ENCODE measurements at places on chromosomes 2 and 18. TPM values are rescaled to one million over a fixed set of nuclear protein-coding genes. Genes with fewer than 3 reads are reported as not detected.
A peak's percentile ranks its signal among the peaks of the same experiment; 100 is the strongest.

Gene SLC5A7
- not detected for total RNA-seq

Gene TRAPPC12
- 53.0 TPM for total RNA-seq

Gene GRB14
- 2.9 TPM for total RNA-seq

Gene BOLL
- not detected for total RNA-seq

Gene MYO5B
- total RNA-seq: 3.1 TPM

DNA sequence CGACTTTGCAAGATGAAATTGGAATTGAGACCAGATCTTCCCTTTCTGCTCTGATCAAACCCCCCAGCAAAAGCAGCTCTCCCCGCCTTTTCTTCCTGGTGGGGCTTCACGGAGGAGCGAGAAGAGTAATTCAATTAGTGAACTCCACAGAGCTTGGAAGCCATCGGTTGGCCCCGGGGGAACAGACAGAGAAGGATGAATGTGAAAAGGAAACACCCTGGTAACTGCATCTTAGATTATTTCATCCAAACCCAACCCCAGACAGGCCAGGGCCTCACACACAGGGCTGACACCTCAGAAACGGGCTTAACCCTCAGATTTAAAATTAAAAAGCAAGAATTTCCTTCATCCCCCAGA, 18.3 kb downstream of the SMAD7 start:
- no peak for DNase-seq

DNA sequence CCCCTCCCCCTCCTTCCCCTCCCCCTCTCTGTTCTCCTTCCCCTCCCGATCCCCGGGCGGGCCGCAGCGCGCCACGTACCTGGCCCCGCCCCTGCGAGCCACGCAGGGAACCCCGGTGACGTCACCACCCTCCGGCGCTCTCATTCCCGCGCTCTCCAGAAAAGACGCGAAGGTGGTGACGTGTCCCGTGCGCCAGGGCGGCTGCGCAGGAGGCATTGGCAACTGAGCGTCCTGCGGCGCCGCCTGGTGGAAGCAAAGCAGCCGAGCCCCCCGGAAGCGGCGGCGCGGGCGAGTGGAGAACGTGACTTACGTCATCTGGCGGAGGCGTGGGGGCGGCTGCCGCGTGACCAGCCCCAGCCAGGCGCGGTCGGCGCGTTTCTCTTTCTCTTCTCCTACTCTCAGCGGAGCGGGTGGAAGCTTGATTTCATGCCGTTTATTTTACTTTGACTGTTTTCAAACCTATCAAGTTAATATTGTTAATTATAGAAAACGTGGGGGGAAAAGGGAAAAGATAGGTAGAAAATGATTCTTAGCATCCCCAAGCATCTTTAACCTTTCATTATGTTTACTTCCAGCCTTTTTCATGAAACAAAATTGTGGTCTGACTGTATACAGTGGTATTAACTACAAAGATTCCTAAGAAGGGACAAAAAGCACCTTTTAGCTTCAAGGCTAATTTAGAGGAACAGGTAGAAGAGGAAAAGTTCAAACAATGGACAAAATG, 48.1 kb downstream of the C2orf42 start:
- DNase-seq: peak; percentile 100

DNA sequence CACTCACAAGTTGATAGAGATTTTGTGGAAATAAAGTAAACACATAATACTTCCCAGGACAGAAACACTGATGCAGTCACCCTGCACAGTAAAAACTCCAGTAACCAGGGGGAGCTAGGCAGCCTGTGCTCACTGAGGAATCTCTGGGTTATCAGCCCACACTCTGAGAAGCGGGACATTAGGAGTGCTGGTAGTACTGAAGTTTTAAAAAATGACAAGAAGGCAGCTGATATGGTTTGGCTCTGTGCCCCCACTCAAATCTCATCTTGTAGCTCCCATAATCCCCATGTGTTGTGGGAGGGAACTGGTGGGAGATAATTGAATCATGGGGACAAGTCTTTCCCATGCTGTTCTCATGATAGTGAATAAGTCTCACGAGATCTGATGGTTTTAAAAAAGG, 31.4 kb downstream of the KCTD1 start:
- DNase-seq: no peak

GRCh38 chr2:24793761-24794435, 673 bp downstream of the CENPO start:
- peak; percentile 39 for DNase-seq

- DNase-seq: no peak
These were observed 46.2 kb downstream of the PPP4R1 start for GRCh38 chr18:9568186-9568585.

GRCh38 chr18:35415511-35416073, 38.5 kb upstream of the ZNF396 start:
- DNase-seq: no peak

DNA sequence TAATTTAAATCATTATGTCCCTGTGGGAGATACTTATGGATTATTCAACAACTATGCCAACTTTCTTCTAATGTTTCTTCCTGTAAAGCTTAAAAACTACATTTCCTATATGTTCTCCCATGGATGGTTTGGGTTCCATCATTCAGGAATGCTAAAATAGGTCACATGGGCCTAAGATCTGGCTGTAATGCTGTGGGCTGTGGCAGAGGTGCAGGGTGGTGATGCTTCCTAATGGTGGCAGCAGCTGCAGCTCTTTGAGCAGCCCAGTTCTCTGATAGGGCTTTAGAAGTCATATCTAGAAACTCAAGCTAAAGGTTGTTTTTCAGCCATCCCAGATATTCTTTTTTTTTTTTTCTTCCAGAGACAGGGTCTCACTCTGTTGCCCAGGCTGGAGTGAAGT, 266.1 kb downstream of the ZNF385B start:
- no peak for DNase-seq

GRCh38 chr2:18584608-18584954, 4.8 kb downstream of the NT5C1B start:
- no peak for DNase-seq

- DNase-seq: no peak
These were observed 45.0 kb downstream of the MAP2 start for GRCh38 chr2:209468846-209469245.

DNA sequence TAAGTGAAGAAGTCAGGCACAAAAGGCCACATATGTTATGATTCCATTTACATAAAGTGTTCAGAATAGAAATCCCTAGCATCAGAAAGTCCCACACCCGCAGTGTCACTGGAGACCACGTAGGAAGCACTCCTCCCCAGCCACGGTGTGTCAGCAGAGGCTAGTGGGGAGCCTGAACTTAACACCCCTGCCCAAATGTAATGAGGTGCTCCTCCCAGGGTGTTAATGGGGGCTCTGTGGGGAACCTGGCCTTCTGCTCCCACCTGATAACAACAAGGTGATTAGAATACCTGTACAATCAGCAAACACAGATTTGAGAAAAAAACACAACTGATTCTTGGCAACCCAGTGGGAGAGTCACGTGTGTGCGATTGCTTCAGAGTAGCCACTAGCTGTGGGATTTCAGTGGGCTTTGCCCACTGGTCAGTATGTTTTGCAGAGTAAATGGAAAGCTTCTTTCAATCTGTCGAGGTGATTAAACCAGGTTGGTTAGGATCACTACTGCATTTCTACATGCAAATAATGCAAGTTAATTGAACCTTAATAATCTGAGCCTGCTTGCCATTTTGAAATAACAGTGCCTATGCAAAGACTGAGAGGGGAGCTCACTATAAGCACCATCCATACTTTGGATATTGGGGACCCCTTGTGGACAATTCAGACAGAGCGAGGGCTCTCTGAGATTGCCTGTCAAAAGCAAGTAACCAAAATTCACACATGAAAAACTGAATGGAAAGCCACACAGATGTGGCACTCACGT, 20.6 kb upstream of the ATRAID start:
- peak; percentile 53 for DNase-seq

DNA sequence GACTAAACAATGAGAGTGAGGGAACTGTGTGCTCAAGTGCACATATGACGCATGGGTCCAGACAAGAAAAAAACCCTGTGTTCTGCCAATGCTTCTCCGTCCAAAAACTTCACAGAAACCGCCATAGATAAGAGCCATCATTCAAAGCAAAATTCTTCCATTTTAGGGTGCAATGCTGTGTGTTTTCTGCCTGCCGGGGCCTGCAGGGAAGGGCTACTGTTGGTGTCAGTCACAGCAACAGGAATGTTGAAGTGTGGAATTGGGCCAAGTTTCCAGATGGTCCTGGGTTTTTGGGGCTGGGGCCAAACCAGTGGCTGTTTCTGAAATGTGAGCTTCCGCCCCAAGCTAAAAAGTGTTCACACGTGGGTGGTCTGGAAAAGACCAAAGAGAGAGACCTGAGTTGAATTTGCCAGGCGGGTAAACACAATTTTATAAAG, 677 bp upstream of the MC2R start:
- DNase-seq: peak; percentile 23

DNA sequence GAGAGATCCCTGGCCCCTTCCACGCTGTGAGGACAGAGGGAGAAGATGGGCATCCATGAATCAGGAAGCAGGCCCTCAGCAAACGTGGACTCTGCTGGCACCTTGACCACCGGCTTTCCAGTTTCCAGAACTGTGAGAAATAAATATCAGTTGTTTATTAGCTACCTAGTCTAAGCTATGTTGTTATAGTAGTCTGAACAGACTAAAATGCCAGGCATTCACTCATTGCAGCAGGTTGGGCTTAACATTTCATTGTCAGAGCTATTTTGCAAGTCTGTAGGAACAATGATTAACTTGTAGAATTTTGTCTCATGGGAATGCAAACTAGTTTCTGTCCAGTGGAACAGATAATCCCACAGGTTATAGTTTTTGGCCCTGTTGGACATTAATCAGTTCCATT, 24.8 kb upstream of the TBC1D8 start:
- DNase-seq: no peak

DNA sequence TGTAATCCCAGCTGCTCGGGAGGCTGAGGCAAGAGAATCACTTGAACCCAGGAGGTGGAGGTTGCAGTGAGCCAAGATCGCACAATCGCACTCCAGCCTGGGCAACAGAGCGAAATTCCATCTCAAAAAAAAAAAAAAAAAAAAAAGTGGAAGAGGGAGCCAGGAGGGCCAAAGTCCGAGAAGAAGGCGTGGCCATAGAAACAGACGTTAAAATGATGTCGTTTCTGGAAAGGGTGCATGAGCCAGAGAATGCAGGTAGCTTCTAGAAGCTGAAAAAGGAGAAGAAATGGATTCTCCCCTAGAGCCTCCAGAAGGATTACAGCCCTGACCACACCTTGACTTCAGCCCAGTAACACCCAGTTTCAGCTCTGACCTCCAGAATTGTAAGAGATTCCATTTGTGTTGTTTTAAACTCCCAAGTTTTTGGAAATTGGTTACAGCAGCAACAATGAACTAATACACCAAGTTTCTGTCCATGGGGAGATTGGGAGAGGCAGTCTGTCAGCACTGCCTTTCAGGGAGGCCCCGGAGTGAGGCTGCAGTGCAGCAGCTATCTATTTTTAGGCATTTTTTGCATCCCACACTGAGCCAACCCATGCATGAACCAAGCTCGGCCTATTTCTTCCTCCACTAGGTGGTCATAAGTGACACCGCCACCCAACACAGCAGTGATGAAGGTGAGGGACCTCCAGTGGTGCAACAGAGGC, 14.2 kb upstream of the TRAF3IP1 start:
- no peak for DNase-seq

DNA sequence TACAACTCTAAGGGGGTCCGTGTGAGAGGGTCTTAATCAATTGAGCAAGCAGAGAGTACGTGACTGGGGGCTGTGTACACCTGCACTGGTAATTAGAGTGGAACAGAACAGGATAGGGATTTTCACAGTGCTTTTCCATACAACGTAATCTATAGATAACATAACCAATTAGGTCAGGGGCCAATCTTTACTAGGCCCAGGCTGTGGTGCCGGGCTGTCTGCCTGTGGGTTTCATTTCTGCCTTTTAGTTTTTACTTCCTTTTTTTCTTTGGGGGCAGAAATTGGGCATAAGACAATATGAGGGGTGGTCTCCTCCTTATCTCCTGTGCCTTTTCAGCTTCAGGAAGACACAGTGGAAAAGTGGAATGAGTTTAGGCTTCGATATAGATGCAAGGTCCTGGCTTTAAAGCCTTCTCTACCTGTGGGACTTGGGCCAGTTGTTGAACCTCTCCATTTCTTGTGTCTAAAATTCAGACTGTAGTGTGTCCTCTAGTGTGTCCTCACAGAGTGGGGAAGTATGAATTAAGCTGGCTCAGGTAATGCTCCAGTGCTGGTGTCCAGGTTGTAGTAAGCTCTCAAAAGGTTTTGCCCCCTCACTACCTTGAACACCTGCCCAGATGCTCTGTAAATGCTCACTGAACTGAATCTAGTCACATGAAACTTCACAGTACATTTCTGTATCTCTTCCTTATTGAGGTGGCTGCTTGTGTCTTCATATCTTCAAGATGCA, 422.8 kb downstream of the SETBP1 start:
- no peak for DNase-seq

DNA sequence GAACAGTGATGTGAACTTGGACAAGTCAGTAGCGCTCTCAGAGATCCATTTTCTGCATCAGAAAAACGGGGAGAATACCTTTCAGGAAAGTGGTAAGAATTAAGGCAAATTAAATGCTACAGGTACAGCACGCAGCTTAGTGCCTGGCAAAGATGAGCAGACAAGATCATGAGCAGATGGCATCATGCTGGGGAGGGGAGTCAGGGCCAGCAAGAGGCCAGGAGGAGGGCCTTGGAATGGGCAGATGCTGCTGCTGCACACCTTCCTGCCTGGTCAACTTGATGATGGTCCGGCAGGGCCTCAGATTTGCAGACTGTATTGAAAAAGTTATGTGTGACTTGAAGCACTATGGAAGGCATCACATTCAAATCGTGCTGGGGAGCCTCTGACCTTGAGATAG, 72.9 kb downstream of the GALNT14 start:
- no peak for DNase-seq

GRCh38 chr18:74155276-74155675, 7.0 kb downstream of the TIMM21 start:
- no peak for DNase-seq

- no peak for DNase-seq
These were observed 247.1 kb downstream of the ANAPC1 start for GRCh38 chr2:111636905-111637304.

- DNase-seq: no peak
These were observed 81.1 kb downstream of the ACVR2A start for GRCh38 chr2:147925886-147926285.

- no peak for DNase-seq
These were observed 278.4 kb upstream of the FAM98A start for GRCh38 chr2:33877348-33878016.

- no peak for DNase-seq
These were observed 299 bp downstream of the FABP1 start for GRCh38 chr2:88127638-88127887.

GRCh38 chr2:48235076-48235475, 294.9 kb upstream of the STON1 start:
- no peak for DNase-seq

DNA sequence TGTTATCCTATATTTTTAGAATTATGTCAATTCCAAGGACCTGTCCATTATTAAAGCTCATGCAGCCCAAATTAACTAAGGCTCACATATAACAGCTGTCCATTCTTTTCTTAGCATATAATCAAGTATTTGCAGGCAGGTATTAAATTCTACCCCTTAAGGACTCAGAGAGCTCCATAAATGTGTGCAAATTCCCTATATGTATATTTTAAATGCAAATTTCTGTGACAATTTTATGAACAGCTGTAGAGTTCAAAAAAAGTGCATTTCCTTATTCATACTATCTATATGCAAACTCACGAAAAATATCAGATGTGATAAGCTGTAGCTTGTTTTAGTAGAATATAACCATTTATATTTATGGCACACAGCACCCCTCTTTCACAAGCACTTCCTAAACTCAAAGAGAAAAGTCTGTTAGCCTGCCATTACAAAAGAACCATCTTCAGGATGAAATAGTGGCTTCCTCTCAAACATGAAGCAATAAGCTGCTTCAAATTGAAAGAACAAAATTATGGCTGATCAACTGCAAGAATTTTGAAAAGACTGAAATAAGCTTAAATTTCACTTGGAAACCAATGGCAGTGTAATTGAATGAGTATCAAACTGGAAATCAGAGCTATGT, 155.0 kb upstream of the REG3G start:
- DNase-seq: no peak
